Stimulated activated memory B cell treated with anti-CD40 and anti-IgM and Interleukin-4, amounts not matched to agents 10 μg/mL and 1 μg/mL and 100 μg/mL, for 72 hours (primary cell): ENCODE measurements at places on chromosomes 4 and X.

DNA sequence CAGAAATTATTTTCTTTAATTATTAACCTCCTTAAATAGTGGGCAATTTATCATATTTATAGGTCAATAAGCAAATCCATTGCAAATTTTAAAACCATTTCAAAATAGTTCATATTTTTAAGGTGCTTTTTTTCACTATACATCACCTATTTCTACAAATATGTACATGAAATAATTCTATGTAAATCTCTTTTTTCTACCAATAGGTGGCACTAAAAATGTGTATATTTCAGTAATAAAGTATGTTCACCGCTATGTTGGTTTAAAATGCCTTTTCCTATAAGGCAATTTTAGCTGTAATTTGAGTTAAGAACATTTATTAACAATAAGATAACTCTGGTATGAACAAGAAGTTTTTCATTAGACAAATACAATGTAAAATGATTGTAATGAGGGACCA is 672.2 kb downstream of the KCTD8 start:
- ATAC-seq, result no peak

DNA sequence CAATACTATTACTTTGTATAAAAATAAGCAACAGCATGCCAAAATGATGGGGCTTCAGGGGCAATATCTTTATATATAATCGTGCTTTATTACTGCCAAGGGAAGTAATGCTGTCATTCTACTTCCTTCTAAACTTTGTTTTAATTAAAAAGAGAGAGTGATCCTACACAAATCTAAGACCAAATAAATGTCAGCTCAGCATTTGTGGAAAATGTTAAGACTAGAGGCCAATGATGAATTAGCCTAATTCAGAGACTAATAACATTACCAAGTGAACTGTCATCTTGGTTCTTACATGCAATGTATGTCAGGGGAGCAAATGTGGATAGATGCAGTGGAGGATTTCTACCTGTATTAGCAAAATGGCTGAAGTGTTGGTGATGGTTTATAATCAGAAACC is 166.4 kb upstream of the PTCHD1 start:
- ATAC-seq, result no peak

DNA sequence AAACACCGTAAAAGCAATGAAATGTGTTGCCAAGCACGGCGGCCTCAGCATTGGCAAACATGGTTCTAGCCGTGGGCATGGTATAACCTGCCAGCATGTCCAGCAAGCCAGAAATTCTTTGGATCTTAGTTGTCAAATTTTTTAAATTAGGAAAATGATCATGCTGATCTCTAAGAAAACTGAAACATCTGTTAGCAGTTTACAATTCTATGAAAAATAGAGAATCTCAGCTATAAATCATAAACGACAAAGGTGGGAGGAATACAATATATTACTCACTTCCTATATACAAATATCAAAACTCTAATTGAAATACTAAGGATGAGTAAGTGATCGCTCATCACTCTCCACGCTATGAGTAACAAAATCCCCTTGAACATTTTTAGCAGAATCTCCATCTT is 130.3 kb downstream of the ADGRA3 start:
- no peak for ATAC-seq

- ATAC-seq, result no peak
Observed at GRCh38 chrX:114903618-114904017, 113.8 kb downstream of the IL13RA2 start.

- no peak for ATAC-seq
Observed at GRCh38 chr4:1305781-1306455, 16.2 kb downstream of the MAEA start.

GRCh38 chr4:182307746-182308145 is 64.5 kb downstream of the TENM3 start:
- no peak for ATAC-seq

DNA sequence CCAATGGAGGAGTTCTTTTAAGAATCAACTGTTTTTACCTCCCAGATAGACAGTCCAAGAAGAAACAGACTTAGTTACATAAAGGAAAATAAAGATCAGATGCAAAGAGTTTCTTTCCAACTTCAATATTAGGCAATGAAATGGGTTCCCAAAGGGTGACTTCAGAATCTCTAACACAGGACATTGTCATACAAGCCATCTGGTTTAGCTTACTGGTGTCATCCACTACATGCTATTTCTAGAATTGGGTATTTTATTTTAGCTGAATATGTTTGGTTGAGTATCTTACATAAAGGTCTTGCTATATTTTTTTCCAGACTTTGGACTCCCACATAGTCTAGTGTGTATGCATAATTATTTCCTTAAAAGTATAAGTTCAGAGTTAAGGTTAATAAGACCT is 162.1 kb upstream of the SLC7A11 start:
- no peak for ATAC-seq

DNA sequence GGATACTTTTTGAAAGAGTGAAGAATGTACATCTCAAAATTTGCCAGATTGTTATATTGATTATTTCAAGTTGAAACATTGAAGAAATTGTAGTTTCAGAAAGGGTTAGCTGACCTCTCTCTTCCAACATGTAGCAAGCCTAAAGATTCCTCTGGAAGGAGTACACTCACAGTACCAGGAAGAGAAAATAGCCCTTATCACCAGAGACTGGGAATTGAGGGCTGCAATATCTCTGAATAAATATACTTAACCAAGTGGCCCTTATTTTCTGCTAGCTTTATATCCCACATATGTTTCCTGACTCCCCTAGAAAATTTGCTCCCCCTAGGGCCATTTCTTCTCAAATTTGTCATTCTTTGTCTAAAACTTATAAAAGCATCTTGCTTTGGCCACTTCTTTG is 332.2 kb downstream of the GASK1B start:
- no peak for ATAC-seq

DNA sequence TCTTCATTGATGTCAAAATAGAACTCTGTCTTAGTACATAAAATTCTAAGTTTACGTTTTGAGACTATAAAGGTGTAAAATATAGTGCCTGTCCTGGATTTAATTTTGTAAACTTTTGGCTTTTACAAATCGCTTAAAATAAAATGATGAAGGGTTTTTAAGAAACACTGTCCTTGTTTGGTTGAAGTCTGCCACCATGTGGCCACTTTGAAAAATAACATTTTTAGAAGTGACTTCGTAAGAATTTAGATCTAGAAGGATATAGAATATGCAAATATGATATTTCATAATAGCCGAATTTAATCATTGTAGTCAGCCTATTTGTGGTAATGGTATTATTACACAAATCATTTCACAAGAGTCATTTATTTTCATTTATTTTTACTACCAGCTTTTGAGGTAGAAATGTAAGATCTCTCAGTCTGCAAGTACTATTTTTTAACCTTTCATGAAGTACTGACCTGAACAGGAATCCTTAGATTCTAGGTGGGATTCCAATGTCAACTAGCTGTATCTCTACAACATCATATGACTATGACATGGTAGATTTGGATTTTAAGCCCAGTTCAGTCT is 31.0 kb upstream of the FAT4 start:
- ATAC-seq, result no peak

DNA sequence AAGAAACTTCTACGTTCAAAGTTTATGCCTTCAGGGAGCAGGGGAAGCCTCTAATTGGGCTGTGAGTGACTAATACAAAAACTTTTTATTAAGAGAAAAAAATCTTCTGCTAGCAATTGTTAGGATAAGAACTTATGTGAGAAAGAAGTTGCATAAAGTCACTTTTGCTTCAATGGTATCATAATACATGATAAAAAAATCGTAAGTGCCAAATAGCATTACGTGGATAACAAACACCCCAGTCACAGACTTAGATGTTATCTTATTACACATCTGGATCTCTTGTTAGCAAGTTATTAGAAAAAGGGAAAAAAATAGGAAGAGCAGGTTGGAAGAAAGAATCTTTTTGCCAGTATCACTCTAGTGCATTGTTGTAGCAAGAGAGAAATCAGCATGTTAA is 4.2 kb upstream of the NDST4 start:
- ATAC-seq, result no peak
